ENCODE measurements at places on chromosomes 11 and 22.

DNA sequence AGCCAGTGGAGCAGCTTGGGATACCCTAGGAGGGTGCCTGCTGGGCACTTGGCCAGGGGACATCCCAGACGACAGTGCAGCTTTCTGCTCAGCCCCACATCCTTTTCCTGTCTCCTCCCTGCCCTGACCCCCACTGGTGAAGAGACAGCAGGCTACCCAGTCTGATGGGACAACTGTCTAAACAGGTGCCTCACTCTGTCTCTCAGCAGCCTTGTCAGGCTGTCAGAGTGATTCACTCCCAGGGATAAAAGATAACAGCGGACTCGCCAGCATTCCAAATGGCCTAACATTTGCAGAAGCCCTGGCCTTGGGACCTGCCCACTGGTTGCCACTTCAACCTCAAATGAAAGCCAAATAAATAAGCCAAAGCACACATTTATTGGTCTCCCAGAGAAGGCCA lies 318.6 kb upstream of the PLET1 start:
- no peak for DNase-seq

- DNase-seq: no peak
Observed at GRCh38 chr11:30786256-30787110, 200.3 kb upstream of the MPPED2 start.

DNA sequence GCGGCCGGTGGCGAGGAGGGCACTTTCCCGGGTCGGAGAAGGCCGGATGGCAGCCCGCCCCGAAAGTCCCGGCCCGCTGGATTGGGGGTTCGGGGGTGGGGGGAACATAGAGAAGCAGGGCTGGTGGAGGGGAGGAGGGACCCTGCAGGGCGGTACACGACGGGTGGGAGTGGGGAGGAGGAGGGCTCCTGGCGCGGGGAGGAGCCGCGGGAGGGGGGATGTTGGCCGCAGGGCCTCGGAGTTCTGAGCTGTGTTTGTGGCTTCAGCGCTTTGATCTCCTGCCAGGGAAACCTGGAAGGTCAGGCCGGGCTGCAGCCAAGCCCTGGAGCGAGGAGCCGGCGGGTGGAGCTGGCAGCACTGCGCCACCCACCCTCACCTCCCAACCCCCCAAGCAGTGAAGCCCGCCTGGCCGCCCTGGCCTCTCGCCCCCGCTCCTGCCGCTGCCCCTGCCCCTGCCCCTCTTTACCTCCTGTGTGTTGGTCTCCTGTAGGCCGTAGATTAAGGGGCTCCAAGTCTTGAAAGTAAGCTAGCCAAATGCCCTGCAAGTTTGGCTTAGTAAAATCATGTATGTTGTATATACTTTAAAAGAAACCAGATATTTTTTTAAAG lies 30.9 kb downstream of the C22orf31 start:
- DNase-seq: no peak

GRCh38 chr11:9047964-9048523 lies 43.4 kb downstream of the SCUBE2 start:
- DNase-seq: no peak

GRCh38 chr11:69161117-69161407 lies 5.3 kb downstream of the SMIM38 start:
- no peak for DNase-seq

DNA sequence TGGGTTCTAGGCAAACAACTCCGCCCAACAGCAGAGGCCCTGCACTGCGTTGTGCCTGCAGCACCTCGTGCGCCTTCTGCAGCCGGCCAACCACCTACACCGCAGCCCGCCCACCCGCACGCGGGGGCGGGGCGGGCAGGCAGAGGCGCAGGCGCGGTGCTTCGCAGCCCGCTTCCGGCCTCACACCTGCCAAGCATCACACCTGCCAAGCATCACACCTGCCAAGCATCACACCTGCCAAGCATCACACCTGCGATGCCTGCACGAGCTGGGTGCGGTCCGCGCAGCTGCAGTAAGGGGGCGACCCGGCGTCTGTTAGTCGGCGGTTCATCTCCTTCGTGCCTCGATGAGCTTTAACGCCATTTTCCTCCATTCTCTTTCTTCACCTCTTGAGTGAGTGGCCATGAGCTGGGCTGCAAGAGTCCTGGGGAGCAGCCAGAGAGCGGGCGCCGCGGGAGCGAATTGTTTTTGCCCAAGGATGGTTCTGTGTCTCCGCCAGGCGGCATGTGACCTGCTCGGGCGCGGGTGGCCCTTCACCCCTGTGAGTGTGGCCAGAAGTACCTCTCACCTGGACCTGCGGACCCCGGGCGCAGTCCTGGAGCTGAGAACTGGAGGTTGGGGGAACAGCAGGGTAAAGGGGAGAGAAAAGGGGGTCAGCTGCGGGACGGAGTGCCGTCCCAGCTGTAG lies at the start of gene LDHAL6A:
Gene LDHAL6A (plus strand): TSS at position 171 of the 687 bp plus-strand sequence. CDS start 825 bp downstream, outside the sequence.
- no peak for DNase-seq

DNA sequence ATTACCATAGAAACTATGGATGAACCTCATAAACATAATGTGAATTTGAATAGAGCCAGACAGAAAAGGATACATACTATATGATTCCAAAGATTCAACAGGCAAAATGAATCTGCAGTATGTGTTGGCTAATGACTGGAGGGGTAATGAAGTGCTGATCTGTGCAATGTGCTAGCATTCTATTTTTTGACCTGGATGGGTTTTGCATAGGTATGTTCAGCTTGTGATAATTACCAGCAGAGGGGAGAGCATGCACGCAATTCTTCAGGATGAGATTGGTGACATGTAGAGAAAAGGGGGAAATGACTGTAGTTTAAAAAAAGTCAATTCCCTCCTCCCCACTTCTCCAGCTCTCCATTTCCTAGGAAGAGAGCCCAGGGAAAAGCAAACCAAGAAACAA lies 618 bp upstream of the CCDC81 start:
- DNase-seq: no peak

- no peak for DNase-seq
Observed at GRCh38 chr11:87954476-87954875, 220.8 kb downstream of the RAB38 start.

- DNase-seq: no peak
Observed at GRCh38 chr22:35159343-35159742, 93.4 kb downstream of the ISX start.

GRCh38 chr11:68441466-68442230 lies 18.9 kb upstream of the PPP6R3 start:
- DNase-seq: no peak

GRCh38 chr22:22558972-22559603 lies at the start of gene PRAME:
PRAME (minus strand) TSS chr22:22559265; CDS start chr22:22556832, 2,433 bp downstream.
- DNase-seq: peak; percentile 51

DNA sequence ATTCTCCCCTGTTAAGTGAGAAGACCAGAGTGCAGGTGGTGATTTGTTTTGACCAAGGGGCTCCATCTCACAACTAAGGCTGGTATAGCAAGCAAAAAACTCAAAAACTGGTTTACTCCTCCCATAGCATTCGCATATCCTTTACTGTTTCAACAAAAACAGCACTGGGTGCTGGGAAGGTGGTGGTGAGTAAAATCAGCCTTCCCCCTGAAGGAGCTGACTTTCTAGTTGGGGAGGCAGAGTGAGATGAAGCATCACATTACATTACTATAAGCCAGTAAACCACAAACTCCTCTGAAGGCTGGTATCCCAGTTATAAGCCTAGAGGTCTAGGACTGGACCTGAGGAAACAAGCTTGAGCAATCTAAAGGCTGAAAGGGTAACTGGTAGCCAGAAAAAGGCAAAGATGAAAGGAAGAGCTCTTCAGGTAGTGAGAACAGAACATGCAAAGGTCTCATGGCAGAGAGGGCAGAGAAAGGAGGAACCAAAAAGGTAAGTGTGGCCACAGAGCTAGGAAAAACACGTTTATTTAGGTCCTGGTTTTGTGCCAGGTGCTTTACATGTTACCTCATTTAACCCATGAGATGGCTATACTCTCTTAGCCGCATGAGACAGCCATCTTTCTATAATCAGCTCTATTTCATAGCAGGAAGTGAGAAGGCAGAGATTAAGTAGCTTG lies 22.3 kb downstream of the TMEM123 start:
- DNase-seq: no peak

DNA sequence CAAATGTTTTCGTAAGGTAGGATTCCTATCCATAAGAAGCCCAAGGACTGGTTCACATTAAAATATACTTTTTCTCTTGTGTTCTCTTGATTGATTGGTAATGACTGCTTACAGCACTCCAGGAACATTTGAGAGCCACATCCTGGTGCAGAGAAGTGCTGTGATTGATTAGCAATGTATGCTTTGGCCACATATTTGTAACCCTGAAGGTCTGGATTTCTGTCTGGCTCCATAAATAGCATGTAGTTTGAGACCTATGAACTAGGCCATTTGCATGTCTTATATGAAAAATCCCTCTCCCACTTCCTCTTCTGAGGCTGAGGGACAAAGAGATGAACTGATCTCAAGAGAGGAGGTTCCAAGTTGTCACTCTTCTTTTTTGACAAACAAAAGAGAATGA lies 49.3 kb upstream of the CD44 start:
- no peak for DNase-seq

GRCh38 chr22:37681556-37682049 lies 4.5 kb upstream of the NOL12 start:
- DNase-seq: no peak

DNA sequence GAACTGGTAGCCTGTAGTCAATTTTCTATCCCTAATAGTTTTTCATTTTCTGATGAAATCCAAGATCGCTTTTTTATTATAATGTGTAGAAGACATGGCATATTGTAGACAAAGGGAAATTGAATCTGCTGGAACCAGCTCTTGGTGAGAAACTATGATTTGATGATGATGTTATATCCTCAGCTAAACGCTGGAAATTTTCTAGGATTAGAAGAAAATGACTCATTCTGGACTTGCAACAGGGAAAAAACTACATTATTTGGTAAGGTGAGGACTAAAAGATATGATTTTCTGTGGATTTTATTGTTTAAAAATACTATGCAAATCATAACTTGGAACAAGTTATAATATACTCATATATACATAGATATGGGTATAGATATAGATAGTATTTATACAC lies 14.1 kb upstream of the PGM2L1 start:
- no peak for DNase-seq

- DNase-seq: no peak
Observed at GRCh38 chr22:50621356-50621880, 6.5 kb downstream of the ARSA start.

DNA sequence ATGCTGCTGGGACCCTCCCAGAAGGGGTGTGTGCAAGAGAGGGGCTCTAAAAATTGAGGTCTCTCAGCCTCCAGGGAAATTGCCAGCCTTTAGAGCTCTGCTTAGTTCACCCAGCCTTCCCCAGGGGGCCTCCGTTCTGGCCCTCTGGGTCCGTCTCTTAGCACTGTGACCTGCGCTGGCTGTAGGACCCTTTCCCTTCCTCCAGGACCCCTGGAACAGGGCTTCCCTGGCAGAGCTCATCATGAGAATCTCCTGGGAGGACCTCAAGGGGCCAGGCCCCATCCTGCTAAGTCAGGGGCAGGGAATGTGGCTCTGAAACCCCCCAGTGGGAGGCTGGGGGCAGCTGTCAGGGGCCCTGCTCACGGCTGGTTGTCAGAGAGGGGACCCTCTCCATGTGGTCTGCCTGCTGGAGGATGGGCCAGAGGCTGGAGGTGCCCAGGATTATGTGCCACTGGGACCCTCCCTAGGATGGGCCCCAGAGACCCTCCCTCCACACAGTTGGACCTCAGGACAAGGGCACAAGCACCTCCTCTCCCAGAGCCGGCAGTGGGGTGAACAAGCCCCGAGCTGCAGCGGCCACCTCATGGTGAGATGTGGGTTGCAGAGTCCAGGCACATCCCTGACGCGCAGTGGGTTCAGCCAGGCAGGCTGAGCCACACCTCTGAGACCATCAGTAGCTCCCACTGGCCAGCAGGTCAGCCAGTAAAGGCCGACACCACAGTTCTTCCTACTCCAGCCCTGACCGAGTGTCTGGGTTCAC lies 27.1 kb upstream of the GAL start:
- no peak for DNase-seq

- DNase-seq: no peak
Observed at GRCh38 chr11:71117311-71117710, 135.1 kb downstream of the SHANK2 start.

DNA sequence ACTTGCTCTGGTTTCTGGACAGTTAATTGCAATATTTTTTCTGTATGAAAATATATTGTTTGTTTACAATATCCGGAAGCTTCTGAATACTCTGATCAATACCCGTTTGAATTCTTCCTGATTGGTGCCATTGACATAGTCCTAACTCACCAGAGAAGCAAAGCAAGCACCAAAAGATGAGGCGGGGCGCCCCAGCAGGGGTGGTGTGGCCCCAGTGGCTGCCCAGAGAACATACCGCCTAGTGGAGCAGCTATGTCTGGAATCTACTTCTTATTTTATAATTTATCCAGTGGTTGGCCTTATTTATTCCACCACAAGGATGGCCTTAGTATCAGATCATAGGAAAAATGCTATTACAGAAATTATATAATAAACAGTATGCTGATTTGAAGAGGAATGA lies 610.7 kb downstream of the JRKL start:
- DNase-seq: no peak

DNA sequence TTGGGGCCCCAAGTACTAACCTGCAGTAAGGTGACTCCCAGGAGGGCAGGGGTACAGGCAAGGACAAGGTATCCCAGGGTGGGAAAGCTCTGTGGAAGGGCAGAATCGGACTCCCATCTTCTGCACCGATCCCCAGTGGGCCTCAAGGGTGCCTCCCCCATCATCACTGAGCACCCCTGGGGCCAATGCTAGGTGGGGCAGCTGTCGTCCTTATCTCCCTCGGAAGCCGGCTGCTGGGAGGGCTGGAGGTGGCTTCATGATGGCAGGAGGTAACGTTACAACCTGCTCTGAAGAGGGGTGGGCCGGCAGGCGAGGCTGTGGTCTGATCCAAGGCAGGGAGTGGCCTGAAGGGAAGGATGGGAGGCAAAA lies 87.6 kb upstream of the LINC01488 start:
- DNase-seq: no peak

DNA sequence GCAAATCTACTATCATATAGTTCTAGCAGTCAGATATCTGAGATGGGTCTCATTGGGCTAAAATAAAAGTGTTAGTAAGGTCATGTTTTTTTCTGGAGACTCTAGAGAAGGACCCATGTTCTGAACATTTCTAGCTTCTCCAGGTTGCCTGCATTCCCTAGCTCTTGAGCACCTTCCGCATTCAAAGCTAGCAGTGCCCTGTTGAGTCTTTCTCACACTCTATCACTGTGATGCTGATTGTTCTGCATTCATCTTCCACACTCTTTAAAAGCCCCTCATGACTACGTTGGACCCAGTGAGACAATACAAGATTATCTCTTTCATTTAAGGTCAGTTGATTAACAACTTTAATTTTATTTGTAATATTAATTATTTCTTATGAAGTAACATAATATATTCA lies 433.3 kb upstream of the CHORDC1 start:
- no peak for DNase-seq

DNA sequence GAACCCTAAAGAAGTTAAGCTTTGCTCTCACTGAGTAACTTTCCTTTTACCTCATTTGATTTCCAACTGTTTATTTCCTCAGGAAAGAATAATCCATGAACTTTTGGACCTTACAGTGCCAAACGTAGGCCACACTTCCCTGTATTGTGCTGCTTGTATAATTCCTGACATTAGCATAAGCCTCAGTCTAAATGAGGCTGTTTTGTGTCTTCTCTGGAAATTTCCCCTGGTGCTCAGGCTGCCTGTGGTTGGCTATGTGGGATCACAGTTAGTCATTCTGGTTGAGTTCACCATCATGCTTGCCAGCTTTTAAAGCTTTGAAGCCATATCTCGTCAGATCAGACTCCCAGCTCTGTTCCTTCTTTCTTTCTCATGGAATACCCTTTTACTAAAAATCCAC lies 107.0 kb downstream of the FAM76B start:
- no peak for DNase-seq

- no peak for DNase-seq
Observed at GRCh38 chr11:22730319-22730718, 63.9 kb downstream of the GAS2 start.
